H9 (cell line): ENCODE measurements at places on chromosomes 4 and X. TPM values are rescaled to one million over a fixed set of nuclear protein-coding genes. Genes with fewer than 3 reads are reported as not detected.

HSFX3 gene
- not detected in 2 replicates for total RNA-seq

INTS6L gene
- total RNA-seq, result 7.4 and 7.8 TPM in 2 replicates

DMRTC1 gene
- total RNA-seq, result not detected in 2 replicates

DMP1 gene
- total RNA-seq, result not detected in 2 replicates

USP9X gene
- 268 and 284 TPM in 2 replicates for total RNA-seq

DOK7 gene
- total RNA-seq, result 0.26 TPM in 1 of 2 replicates, not detected in the other

FAM236B gene
- total RNA-seq, result not detected in 2 replicates

GLRB gene
- 0.50 and 0.70 TPM in 2 replicates for total RNA-seq

CTAG2 gene
- not detected in 2 replicates for total RNA-seq

DGKK gene
- total RNA-seq, result 1.4 and 1.6 TPM in 2 replicates

C4orf54 gene
- not detected in 2 replicates for total RNA-seq

OSTC gene
- 130 and 134 TPM in 2 replicates for total RNA-seq

C1QTNF7 gene
- total RNA-seq, result not detected in 2 replicates

DIAPH2 gene
- 45.1 and 45.4 TPM in 2 replicates for total RNA-seq

PCSK1N gene
- 3.9 and 4.0 TPM in 2 replicates for total RNA-seq

SOX3 gene
- 7.7 and 8.5 TPM in 2 replicates for total RNA-seq

SPANXA2 gene
- total RNA-seq, result not detected in 2 replicates

UNC5C gene
- total RNA-seq, result not detected in 2 replicates

NAT8L gene
- 13.9 and 14.7 TPM in 2 replicates for total RNA-seq

NAP1L3 gene
- total RNA-seq, result 89.6 and 91.7 TPM in 2 replicates

PCYT1B gene
- total RNA-seq, result 27.4 and 29.1 TPM in 2 replicates

FHIP1A gene
- total RNA-seq, result 24.9 and 28.2 TPM in 2 replicates

PABPC1L2A gene
- 0.35 and 0.52 TPM in 2 replicates for total RNA-seq

ARX gene
- total RNA-seq, result 0.24 and 0.42 TPM in 2 replicates

SPACA5 gene
- not detected in 2 replicates for total RNA-seq

SHROOM2 gene
- 13.9 and 15.3 TPM in 2 replicates for total RNA-seq

INTS12 gene
- total RNA-seq, result 14.5 and 15.6 TPM in 2 replicates
